T-helper 17 cell (primary cell): ENCODE measurements at places on chromosomes 5 and 9.

DNA sequence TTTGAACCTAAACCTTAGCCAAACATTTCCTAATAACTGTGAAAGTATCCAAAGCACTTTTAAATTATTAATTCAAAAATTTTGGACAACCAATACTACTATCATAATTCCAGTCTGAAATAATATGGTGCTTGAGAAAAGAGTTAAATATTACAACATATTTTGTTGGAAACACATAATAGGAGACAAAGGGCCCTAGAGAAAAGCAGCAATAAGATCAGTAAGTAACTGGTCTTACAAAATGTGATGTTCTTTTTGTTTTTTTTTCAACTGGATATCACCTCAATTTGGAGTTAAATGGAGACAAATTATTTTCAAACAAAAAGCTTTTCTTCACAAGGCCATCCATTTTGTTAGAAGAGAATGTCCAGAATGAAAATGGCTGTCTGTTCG, 21.1 kb downstream of the SRFBP1 start:
- no peak for DNase-seq

- no peak for DNase-seq
These were observed 30.2 kb downstream of the CAPSL start for GRCh38 chr5:35908228-35908627.

- DNase-seq: no peak
These were observed 1499.0 kb downstream of the EFNA5 start for GRCh38 chr5:106171708-106172107.

DNA sequence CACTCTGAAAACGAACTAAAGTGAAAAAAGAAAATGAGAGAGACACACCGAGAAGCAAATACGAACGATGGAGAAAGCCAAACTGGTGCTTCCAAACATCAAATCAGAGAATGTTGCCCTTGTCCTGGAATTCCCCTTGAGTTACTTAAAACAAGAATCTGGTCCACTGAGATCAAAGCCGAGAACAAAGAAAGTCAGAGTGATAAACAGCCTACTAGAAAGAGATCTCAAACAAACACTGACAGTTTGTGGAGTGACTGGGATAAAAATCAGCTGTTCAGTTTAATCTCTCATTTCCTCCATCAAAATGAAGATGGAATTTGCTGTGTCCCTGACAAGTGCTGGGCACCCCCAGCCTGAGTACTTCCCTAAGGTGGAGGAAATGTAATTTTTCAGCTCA, 582.6 kb downstream of the NR2F1-AS1 start:
- no peak for DNase-seq

- DNase-seq: no peak
These were observed 13.2 kb downstream of the GZMK start for GRCh38 chr5:55037046-55037771.

- peak; percentile 5 for DNase-seq
These were observed 2.1 kb downstream of the ANKRD33B start for GRCh38 chr5:10565785-10566542.

GRCh38 chr5:147697380-147697779, 85.1 kb downstream of the JAKMIP2 start:
- no peak for DNase-seq

DNA sequence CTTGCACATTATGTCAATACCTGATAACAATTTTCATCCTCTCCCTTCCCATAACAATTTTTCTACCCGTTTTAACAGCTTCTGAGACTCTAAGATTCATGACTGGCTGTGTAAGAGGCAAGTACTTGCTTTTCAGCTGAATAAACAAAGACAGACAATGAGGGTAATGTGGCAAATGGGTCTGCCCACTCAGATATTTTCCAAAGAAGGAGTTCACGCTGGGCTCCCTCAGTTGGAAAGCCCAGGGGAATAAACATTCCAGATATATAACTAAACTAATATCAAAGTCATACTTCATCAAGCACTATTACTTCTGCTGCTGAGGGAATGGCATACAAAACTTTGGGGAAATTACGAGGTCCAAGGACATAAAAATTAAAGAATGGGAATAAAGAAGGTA, 24.4 kb downstream of the MEGF9 start:
- no peak for DNase-seq

DNA sequence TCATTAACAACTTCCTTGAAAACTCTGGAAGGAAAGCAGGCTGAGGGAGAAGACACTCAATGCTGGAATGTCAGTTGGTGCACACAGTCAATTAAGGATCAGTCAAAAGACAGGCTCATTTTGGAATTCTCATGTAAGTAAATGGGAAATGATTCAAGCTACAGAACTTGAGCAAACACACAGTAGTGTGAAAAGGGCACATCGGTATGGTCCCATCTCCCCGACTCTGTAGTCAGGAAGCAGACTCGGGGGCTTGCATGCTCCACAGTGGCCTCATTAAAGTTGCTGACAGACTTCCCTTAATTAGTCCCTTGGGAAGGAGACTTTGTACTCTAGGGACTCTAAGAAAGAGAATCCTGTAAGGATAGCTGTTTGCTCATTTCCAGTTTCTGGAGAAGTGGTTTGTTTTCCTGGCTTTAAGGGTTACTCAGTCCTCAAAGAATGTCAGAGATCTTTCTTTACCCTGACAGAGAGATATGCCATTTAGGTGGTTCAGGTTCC, 339.2 kb downstream of the ADAMTS6 start:
- no peak for DNase-seq

- no peak for DNase-seq
These were observed 171.1 kb downstream of the DOCK2 start for GRCh38 chr5:169808118-169808581.

- no peak for DNase-seq
These were observed 474.2 kb downstream of the GADD45G start for GRCh38 chr9:90078988-90079421.

DNA sequence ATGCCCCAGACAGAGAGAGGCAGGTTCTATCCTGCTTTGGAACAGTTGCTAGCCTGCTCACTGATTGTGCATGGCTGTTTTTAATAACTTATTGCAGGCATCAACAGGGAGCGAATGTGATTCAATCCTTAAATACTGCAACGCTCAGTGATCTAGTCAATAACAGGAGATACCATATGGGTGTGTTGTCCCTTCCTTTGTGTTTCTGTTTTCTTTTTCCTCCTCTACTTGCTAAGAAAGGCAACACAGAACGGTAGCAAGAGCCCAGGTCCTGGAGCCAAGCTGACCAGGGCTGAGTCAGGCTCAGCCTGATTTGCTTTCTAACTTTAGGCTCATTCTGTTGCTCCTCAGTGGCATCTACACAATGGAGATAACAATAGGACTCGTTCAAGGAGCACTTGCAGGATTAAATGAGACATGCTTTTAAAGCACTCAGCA, 98.6 kb upstream of the EQTN start:
- DNase-seq: no peak

GRCh38 chr9:112496074-112496722, 9.6 kb downstream of the KIAA1958 start:
- no peak for DNase-seq

- DNase-seq: no peak
These were observed 169.1 kb downstream of the CAAP1 start for GRCh38 chr9:26723486-26723885.

DNA sequence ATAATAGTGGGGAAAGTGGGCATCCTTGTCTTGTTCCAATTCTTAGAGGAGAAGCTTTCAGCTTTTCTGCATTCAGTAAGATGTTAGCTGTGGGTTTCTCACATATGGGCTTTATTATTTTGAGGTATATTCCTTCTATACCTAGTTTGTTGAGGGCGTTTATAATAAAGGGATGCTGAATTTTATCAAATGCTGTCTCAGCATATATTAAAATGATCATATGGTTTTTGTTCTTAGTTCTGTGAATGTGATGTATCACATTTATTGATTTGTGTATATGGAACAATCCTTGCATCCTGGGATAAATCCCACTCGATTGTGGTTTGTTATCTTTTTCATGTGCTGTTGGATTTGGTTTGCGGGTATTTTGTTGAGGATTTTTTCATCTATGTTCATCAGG, 43.1 kb downstream of the FGD3 start:
- DNase-seq: no peak

GRCh38 chr9:88218726-88219125, 80.5 kb upstream of the SPATA31C2 start:
- no peak for DNase-seq

GRCh38 chr5:56110646-56111403, 116.1 kb upstream of the IL6ST start:
- no peak for DNase-seq

DNA sequence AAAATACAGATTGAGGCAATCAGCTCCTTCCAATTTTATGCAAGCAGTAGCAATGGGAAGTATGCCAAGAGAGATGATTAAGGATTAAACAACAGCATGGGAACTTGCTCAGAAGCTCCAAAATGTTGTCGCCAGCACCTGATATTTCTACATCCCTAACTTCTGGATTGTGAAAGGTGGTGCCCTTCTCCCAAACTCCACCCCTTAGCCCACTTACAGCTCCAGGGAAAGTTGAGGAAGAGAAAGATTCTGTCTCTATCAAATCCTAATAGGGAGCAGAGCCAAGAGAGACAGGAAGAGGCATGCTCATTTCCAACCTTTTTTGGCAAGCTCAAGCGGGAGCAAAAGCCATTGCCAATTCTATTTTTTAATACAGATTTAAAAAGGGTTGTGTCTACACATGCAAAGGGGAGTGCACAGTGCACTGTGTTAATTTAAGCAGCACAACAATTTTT, 92.4 kb upstream of the NR3C1 start:
- DNase-seq: no peak

DNA sequence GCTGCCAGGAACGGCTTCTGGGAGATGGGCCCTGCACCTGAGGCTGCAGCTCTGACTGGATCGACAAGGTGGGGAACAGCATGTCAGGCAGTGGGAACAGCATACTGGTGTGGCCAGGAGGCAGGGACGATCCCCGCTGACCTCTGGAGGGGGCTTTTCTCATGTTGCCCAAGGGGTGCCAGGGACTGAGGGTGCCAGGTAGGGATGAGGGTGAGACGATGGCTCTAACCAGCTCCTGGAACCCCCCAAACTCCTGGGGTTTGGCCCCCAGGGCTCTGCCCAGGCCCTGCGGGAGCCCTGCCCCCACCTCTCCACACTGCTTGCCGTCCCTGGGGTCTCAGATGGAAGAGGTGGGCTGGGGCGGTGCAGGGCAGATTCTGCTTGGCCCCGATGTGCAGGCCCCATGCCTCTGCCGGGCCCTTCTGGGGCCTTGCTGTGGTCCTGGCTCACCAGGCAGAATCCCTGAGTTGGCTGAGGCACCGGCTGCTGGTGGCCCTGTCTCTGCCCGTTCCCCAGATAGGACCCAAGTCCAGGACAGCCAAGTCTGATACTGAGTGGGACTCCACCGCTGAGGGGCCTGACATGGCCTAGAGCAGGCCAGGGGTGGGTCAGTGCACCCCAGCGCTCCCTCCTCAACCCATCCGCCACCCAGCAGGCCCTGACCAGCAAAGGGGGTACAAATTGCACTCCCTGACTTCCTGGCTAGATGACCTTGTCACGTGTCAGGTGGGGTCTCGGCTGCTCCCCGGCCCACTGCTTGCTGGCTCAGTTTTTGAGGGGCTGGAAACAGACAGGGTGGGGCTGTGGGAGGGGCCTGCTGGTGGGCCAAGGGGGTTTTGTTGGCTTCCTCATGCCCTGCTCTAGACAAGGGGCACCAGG, 28.4 kb upstream of the RNF130 start:
- no peak for DNase-seq
